ENCODE measurements at places on chromosomes 4 and X. TPM values are rescaled to one million over a fixed set of nuclear protein-coding genes. Genes with fewer than 3 reads are reported as not detected.
A peak's percentile ranks its signal among the peaks of the same experiment; 100 is the strongest.

DNA sequence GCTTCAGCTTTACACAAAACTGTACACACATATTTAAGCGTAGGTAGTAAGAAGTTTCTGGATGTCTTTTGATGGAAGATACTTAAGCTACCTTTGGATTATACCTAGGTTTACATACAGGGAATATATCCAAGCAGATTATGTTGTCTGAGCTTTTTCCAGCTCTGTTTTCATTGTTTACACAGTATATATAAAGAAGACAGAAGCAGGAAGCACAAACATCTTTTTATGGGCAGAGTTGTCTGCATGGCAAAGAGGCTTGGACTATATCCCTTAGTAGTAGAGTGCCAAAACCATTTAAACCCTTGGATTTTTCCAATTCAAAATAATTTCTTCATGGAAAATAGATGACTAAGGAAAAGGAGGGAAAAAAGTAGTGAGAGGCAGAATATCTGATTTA lies 329.4 kb upstream of the AGA start:
- DNase-seq: no peak

GRCh38 chrX:35829501-35829900 lies 31.4 kb downstream of the MAGEB16 start:
- peak; percentile 24 for DNase-seq

- no peak for DNase-seq
Observed at GRCh38 chr4:156575430-156576073, 396.0 kb downstream of the PDGFC start.

DNA sequence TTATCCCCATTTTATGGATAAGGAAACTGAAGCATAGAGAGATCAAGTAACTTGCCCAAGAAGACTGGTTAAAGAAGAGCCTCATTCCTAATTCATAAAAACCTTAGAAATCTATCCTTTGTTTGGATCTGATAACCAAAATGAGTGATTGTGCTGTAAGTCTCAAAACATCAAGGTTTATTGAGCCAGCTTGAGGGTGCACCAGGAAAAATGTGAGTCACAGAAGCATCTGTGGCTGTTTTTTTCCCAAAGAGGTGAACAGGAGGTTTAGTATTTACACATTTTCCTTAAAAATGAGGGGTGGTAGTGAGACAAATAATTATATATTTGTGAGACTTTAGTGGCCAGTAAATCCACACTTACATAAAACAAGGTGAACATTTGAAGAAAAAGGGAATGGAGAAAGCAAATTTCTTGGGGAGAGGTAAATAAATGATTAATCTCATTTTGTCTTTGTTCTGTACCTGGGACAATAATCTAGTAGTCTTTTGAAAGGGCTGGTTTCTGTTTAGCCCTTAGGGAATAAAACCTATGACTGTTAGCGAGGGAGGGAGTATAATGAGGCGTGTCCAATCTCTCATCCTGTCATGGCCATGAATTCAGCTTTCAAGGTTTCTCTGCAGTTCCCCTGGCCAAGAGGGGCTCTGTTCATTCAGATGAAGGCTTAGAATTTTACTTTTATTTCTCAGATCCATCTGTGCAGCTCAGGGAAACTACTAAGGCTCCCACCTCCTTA lies 12.2 kb upstream of the FMR1 start:
- no peak for DNase-seq

GRCh38 chr4:104492183-104492771 lies 2.4 kb downstream of the CXXC4 start:
- DNase-seq: no peak

Gene MAN2B2
- polyA plus RNA-seq: 8.9 TPM

Gene HGFAC
- polyA plus RNA-seq: 3.0 TPM

Gene BEND2
- not detected for polyA plus RNA-seq

Gene KDR
- 49.7 TPM for polyA plus RNA-seq

- DNase-seq: no peak
Observed at GRCh38 chr4:11869191-11869870, 440.6 kb upstream of the HS3ST1 start.
